Gastroesophageal sphincter (tissue), 4 donors: ENCODE measurements at places on chromosomes 13 and 19. TPM values are rescaled to one million over a fixed set of nuclear protein-coding genes. Genes with fewer than 3 reads are reported as not detected.

DNA sequence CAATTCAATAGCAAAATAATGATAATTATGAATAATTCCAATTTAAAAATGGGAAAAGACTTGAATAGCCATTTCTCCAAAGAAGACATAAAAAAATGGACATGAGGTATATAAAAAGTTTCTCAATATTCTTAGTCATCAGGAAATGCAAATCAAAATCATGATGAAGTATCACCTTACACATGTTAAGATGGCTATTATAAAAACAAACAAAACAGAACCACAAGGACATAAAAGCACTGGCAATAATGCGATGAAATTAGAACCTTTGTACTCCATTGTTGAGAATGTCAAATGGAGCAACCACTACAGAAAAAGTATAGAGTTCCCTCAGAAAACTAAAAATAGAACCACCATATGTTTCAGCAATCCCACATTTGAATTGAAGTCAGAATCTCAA is 1186.1 kb downstream of the SLITRK5 start:
- no peak for ATAC-seq

GRCh38 chr13:57918086-57918485 is 286.5 kb downstream of the PCDH17 start:
- no peak for ATAC-seq

DNA sequence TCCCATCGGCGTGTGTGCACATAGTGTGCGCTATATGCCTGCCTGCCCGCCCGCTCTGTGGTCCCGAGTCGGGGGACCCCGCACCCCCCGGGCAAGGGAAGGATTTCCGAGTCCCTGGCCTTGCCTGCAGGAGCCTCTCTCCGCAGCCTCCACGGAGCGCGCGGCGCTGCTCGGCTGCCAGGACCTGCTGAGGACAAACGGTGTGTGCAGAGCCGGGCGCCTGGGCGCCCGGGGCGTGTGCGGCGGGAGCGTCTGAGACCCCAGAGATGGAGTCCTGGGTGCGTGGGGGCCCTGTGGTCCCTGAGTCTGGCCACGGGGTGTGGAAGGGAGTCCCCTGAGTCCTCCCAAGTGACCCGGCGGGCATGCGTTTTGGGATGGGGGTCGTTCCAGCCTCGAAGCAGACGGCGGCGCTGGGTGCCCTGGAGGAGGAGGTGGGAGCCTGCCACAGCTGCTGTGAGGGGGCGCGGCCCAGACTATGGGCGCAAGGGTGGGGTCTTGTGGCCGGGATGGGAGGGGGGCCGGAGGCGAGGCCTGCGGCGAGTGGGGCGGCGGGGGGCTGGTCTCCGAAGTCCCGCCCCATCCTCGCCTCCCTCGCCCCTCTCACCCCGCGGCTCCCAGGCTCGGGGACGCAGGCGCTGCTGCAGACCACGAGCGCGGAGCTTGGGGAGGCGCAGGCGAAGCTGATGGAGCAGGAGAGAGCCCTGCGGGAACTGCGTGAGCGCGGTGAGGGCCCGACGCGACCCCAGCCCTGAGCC is 25.3 kb downstream of the CLEC4M start:
- ATAC-seq = no peak

MAN2B1 gene
- 78.5 TPM for total RNA-seq

- ATAC-seq = no peak
These were observed 136.1 kb downstream of the LACC1 start for GRCh38 chr13:44015811-44016210.

GRCh38 chr13:88622362-88622973 is 951.3 kb downstream of the SLITRK5 start:
- ATAC-seq = peak; percentile 19

DNA sequence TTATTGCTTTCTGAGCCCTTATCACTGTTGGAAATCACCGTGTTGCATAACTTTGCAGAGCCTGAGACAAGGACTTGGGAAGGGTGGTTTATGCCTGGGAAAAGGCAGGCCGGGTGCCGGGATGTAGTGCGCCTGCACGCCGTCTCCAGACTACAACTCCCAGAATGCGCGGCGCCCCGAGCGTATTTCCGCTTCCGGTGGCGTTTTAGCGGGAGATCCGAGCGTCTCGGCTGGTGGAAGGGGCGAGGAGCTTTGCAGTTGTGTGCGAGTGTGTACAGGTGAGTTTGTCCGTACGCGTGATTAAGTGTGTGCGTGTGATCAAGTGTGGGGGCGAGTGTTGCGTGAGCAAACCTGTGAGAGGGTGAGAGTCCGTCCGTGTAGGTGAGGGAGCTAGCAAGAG is 75.4 kb downstream of the PEG3 start:
- peak; percentile 55 for ATAC-seq

TMPRSS9 gene
- total RNA-seq = not detected
